ENCODE measurements at places on chromosomes 3 and 15. TPM values are rescaled to one million over a fixed set of nuclear protein-coding genes. Genes with fewer than 3 reads are reported as not detected.

The MUC20 gene
- total RNA-seq, result 3.0 TPM

- no peak for DNase-seq
- no peaks in the 10 kb centered on the region for H3K36me3 ChIP-seq
- H3K27me3 ChIP-seq, result peaks cover 4% of the 10 kb centered on the region
- H3K4me1 ChIP-seq, result no peaks in the 10 kb centered on the region
- no peak overlapping the region for H3K4me3 ChIP-seq
Observed at GRCh38 chr3:72113564-72113963, 328.6 kb upstream of the PROK2 start.

- H3K27me3 ChIP-seq, result no peaks in the 10 kb centered on the region
- H3K27ac ChIP-seq, result no peak overlapping the region
- H3K36me3 ChIP-seq, result peaks cover 26% of the 10 kb centered on the region
- no peak overlapping the region for H3K4me3 ChIP-seq
- peaks cover 20% of the 10 kb centered on the region for H3K4me1 ChIP-seq
Observed at GRCh38 chr15:51855612-51856011, 26.2 kb downstream of the TMOD3 start.

The PPP1R14D gene
- total RNA-seq, result not detected

- H3K27me3 ChIP-seq, result no peaks in the 10 kb centered on the region
- no peak overlapping the region for H3K27ac ChIP-seq
- no peak for DNase-seq
- H3K4me3 ChIP-seq, result no peak overlapping the region
Observed at GRCh38 chr3:79598594-79598993, 169.2 kb downstream of the ROBO1 start.

- DNase-seq, result no peak
- no peak overlapping the region for H3K27ac ChIP-seq
- H3K4me3 ChIP-seq, result no peak overlapping the region
- no peaks in the 10 kb centered on the region for H3K36me3 ChIP-seq
Observed at GRCh38 chr3:61936344-61936937, 375.1 kb downstream of the PTPRG start.

Data from activated naive CD8-positive, alpha-beta T cell treated with anti-CD3 and anti-CD28 coated beads, Interleukin-2, amount 10 ng/mL, durations not matched to agents 7 days and 5 days (primary cell).